ENCODE measurements at places on chromosomes 5 and 9.
A peak's percentile ranks its signal among the peaks of the same experiment; 100 is the strongest.

- H3K4me1 ChIP-seq, result no peaks in the 10 kb centered on the region
- H3K36me3 ChIP-seq, result no peaks in the 10 kb centered on the region
- H3K27me3 ChIP-seq, result no peaks in the 10 kb centered on the region
- no peak overlapping the region for H3K4me3 ChIP-seq
- no peak for DNase-seq
Measured at GRCh38 chr9:26125693-26126092, 447.4 kb upstream of the TUSC1 start.

- H3K36me3 ChIP-seq, result no peaks in the 10 kb centered on the region
- no peaks in the 10 kb centered on the region for H3K27me3 ChIP-seq
- H3K4me1 ChIP-seq, result no peaks in the 10 kb centered on the region
- H3K27ac ChIP-seq, result no peak overlapping the region
- DNase-seq, result no peak
Measured at GRCh38 chr5:106862450-106863193, 808.1 kb downstream of the EFNA5 start.

GRCh38 chr9:133529457-133529856, 4.7 kb upstream of the MYMK start:
- no peaks in the 10 kb centered on the region for H3K36me3 ChIP-seq
- no peak overlapping the region for H3K27ac ChIP-seq
- H3K4me1 ChIP-seq, result peaks cover 19% of the 10 kb centered on the region
- no peak overlapping the region for H3K4me3 ChIP-seq
- DNase-seq, result no peak

DNA sequence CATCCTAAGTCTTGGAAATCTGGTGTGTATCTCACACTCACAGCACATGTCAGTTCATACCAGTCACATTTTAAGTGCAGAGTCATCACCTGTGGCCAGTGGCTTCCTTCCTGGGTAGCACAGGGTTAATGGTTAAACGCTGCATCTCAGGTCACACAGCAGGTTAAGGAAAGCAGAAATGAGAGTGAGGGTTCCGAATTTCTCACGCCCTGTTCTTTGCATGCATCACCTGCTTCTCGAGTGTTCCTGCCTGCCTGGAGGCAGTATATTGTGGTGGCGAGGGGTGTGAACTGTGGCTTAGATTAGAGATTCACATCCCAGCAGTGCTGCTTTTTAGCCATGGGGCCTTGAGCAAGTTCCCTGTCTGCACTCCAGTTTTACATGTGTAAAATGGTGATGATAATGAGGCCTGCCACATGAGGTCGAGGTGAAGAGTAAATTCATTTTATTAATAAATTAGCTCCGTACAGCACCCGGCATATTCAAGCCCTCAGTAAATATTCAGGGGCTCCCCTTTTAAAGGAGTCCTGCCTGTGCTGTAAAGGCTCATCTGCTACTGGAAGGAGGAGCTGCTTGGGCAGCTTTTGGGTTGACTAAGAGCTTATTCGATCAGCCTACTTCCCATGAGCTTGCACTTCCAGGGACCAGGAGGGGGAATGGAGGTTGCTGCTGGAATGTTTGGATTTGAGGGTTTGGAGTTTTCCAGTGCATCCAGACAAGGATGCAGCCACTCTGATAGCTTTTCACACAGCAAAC, 61.1 kb upstream of the SAP30L start:
- H3K36me3 ChIP-seq, result peaks cover 2% of the 10 kb centered on the region
- H3K27ac ChIP-seq, result no peak overlapping the region
- no peaks in the 10 kb centered on the region for H3K4me1 ChIP-seq
- H3K27me3 ChIP-seq, result no peaks in the 10 kb centered on the region

DNA sequence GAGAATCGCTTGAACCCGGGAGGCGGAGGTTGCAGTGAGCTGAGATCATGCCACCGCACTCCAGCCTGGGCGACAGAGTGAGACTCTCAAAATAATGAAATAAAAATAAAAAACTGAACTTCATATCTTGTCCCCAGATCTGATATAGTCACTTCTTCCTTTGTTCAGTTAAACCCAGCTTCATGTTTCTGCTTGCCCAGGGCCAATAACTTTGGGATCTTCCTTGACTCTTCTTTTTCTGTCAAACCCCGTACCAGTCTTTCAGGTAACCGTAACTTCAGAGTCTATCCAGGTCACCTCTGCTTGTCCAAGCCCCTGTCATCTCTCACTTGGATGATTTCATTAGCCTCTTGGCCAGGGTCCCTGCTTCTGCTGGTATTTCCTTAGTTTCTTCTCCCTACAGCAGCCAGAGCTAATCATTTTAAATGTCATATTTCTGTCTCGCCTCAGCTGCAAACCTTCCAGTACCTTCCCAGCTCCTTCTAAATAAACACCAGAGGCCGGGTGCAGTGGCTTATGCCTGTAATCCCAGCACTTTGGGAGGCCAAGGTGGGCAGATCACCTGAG, 19.7 kb upstream of the ABL1 start:
- DNase-seq, result no peak
- no peaks in the 10 kb centered on the region for H3K4me1 ChIP-seq
- no peak overlapping the region for H3K4me3 ChIP-seq
- no peaks in the 10 kb centered on the region for H3K27me3 ChIP-seq

DNA sequence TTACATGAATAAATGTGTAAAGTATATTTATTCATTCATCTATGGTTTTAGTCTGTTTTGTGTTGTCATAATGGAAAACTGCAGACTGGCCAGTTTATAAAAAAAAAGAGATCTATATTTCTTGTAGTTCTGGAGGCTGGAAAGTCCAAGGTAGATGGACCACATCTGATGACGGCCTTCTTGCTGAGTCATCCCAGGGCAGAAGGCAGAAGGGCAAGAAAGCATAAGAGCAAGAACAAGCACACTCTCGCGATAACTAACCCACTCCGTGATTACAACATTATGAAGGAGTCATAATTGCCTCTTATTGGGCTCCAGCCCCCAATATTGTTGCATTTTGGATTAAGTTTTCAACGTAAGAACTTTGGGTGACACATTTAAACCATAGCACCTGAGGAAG, 180.4 kb upstream of the DAB2 start:
- H3K27me3 ChIP-seq, result no peaks in the 10 kb centered on the region
- DNase-seq, result no peak
- H3K27ac ChIP-seq, result no peak overlapping the region

GRCh38 chr9:106615118-106615889, 247.7 kb upstream of the ZNF462 start:
- no peaks in the 10 kb centered on the region for H3K4me1 ChIP-seq
- no peaks in the 10 kb centered on the region for H3K27me3 ChIP-seq
- H3K4me3 ChIP-seq, result no peak overlapping the region
- DNase-seq, result no peak
- no peaks in the 10 kb centered on the region for H3K36me3 ChIP-seq

DNA sequence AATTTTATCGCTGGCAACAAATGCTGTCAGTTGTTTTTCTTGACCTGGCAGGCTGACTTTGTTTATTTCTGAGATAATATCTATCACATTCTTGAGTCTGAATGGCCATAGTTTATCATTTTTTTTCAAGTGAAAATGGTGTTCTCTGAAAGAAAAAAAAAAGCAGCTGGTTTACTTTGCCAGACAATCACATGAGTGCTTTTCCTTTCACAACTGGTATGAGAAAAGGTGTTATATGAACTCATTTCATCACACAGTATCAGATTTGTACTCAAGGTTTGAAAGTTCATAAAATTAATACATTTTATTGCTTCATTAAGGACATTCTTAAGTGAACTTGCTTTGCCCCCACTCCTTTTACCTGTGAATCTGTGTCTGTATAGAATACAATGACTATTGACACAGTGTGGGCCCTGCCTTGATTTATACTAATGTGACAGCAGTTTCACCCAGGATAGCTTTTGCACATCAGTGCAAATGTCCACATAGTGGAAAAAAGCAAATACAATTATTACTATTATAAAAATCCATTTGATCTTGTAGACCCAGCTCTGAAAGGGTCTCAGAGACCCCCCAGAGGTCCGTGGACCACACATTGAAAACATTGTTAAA, 33.1 kb upstream of the PRLR start:
- DNase-seq, result no peak
- no peaks in the 10 kb centered on the region for H3K4me1 ChIP-seq
- no peaks in the 10 kb centered on the region for H3K27me3 ChIP-seq
- no peak overlapping the region for H3K4me3 ChIP-seq

DNA sequence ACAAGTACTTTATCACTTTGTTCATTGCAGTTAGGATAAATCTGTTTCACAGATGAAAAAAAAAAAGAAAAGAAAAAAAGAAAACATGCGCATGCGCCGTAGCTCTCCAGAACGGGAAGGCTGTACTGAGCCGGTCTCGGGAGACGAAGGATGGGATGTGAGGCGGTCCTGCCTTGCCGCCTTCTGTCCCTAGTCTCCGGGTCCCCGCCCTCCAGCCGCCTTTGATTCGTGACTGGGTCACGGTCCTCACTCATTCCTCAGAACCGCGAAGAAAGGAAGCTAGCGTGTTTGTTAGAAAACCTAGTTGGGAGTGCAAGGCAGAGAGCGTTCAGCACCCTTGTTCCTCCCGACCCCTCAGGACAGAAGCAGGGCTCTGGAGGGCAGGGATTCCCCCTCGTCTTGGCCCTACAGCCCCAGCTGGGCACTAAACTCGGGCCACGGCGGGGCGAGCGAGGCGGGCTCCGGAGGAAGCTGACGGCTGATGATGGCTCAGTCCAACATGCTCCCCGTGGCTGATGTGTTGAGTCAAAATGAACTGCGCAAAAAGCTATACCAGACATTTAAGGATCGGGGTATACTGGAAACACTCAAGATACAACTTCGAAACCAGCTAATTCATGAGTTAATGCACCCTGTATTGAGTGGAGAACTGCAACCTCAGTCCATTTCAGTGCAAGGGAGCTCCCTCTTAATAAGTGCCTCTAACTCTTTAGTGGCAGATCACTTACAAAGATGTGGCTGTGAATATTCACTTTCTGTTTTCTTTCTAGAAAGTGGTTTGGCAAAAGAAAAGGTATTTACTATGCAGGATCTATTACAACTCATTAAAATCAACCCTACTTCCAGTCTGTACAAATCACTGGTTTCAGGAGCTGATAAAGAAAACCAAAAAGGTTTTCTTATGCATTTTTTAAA, 40.0 kb downstream of the CPLANE1 start:
- H3K36me3 ChIP-seq, result peaks cover 84% of the 10 kb centered on the region
- no peak for DNase-seq
- H3K4me3 ChIP-seq, result peak overlapping the region; percentile 28
- no peaks in the 10 kb centered on the region for H3K4me1 ChIP-seq
- H3K27ac ChIP-seq, result no peak overlapping the region
- no peaks in the 10 kb centered on the region for H3K27me3 ChIP-seq

DNA sequence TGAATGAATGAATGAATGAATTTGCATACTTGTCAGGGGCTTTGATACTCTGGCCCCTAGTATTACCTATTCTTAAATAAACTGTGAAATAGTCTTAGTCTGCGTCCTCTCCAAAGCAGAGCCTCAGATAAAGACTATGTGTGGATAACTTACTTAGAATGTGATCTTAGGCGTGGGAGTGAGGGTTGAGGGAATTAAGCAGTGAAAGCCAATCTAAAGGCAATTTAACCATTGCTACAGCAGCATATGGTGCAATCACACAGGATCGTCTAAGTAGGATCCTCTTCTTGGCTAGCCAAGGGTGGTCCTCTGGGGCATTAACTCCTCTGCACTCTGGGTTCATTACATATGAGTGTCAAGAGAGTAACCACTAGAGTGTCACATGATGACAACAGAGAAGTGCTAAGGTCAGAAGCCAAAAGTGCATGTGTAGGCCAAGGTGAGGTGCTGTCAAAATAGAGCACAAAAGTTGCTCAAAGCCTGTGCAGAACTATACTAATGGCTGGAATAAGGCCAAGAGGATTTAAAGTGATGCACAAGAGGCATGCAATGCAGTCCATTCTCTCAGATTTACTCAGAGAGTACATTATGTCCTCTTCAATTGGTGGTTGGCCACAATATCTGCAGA, 274.4 kb upstream of the SEMA6A start:
- H3K4me1 ChIP-seq, result no peaks in the 10 kb centered on the region
- DNase-seq, result no peak
- no peak overlapping the region for H3K27ac ChIP-seq
- no peaks in the 10 kb centered on the region for H3K36me3 ChIP-seq
- H3K27me3 ChIP-seq, result no peaks in the 10 kb centered on the region

DNA sequence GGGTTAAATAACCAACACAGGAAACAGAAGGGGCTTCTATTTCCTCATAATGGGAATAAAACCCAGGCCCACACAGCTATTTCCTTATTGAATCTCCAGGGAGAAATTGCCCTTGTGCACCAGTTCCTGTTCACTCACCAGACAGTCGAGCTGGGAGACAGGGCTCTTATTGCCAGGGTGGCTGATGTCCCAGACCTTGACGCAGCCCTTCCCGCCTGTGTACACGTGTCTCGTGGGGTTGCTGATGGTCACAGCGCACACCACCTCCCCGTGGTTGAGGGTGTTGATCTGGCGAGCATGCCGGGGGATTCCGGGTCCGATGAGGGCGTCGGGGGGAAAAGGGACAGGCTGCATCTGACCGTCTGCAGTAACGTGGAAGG, 96.5 kb downstream of the TLE1 start:
- H3K27ac ChIP-seq, result peak overlapping the region; percentile 5
- peaks cover 10% of the 10 kb centered on the region for H3K4me1 ChIP-seq
- H3K36me3 ChIP-seq, result no peaks in the 10 kb centered on the region
- no peaks in the 10 kb centered on the region for H3K27me3 ChIP-seq
- no peak for DNase-seq

DNA sequence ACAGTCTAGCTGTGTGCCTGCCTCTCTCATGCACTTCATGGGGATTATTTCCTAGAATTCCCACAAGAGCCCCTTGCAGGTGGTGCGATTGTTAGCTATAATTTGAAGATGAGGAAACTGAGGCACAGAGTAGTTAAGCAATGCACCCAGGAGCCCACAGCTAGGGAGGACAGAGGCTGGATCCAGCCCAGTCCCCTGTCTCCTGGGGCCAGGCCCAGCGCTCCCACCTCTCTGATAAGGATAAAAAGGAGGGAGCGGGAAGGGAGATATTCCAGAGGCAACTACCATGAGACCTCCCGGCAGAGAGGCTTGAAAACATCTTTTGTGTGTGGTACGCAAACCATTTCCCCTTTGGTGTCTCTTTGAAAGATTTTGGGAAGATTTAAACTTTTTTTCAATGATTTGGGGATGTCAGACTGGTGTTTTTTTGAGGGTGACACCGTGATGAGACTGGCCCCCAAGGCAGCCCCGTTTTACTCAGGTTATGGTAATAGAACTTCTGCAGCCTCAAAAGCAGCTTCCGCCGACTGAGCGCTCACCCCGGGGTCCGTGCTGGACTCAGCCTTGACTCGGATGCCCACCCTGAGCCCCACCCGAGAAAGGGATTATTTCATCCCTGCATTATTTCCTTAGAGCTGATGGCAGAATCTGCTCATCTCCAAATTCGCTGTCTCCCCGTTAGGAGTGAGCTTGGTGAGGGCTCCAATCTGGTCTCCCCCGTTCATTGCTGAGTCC, 144.7 kb upstream of the IER5L start:
- H3K36me3 ChIP-seq, result no peaks in the 10 kb centered on the region
- H3K4me1 ChIP-seq, result peaks cover 54% of the 10 kb centered on the region
- no peak overlapping the region for H3K4me3 ChIP-seq
- H3K27me3 ChIP-seq, result no peaks in the 10 kb centered on the region
- DNase-seq, result no peak

DNA sequence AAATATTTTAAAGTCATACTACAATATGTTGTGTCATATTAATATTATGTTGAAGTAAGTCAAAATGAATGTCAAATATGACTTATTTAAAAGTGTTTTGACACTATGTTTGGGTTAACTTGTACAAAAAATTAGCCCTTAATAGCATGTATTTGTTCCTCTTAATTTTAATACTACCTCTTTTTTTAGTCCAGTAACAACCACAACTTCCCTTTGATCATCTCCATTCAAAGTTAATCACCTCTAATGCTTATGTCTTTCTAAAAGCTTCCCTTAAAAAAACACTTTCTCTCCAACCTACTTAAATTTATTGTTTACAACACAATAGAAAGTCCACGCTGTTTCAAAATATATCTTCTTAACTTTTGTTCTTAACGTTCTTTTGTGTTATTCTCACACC, 9.6 kb downstream of the SLCO4C1 start:
- H3K27ac ChIP-seq, result no peak overlapping the region
- H3K4me1 ChIP-seq, result no peaks in the 10 kb centered on the region
- H3K27me3 ChIP-seq, result no peaks in the 10 kb centered on the region
- no peak overlapping the region for H3K4me3 ChIP-seq

All from tibial nerve (tissue), 4 donors.